ENCODE measurements at places on chromosomes 6 and 20. TPM values are rescaled to one million over a fixed set of nuclear protein-coding genes. Genes with fewer than 3 reads are reported as not detected.

The HLA-DOA gene
- 3.3 TPM for total RNA-seq

The NFATC2 gene
- total RNA-seq = 10.2 TPM

The SPATA25 gene
- total RNA-seq = 3.9 TPM

GRCh38 chr20:8223091-8223870 is 91.2 kb downstream of the PLCB1 start:
- H3K4me3 ChIP-seq = no peak overlapping the region
- no peak for DNase-seq
- H3K4me1 ChIP-seq = no peaks in the 10 kb centered on the region
- H3K27me3 ChIP-seq = no peaks in the 10 kb centered on the region
- H3K27ac ChIP-seq = no peak overlapping the region
- H3K36me3 ChIP-seq = no peaks in the 10 kb centered on the region

DNA sequence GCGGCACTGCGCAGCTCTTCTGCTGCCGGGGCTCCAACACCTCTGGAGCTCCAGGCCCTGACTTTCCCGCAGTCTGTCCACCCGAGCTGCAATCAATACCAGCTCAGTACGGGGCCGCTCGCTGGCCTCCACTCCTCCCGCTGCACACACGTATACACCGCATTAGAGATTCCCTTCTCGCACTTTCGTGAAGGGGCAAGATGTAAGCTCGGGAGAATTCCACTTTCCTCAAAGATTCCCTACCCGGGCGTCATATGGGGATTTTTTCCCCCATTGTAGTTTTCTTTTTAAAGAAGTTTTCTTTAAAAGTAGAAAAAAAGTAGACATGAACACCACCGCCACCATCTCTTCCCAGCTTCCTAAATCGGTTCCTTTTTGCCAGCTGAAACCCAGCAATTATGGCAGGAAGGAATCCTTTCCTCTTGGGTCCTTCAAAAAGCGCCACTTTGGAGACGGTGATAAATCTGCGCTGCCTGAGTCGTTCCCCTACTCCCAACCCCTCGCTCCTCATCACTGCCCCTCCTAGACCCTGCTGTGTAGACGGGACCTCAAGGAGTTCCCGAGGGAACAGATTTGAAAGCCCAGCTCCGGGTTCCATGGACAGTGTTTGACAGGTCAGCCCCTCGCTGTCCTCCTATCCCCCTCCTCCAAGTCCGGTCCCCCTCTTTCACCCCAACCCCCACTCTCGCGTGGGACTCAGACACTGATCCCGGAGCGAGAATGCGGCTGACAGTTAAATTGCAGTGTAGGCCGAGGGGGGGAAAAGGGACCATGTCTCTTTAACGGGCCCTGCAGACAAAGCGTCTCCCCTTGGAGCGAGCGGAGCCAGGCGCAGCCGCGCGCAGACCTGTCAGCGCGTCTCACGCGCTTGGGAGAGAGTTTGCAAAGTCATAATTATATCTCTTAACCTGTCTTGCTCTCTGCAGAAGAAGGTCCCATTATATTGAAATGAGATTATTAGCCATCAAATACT is 39.5 kb downstream of the NCR2 start:
- DNase-seq = no peak
- no peak overlapping the region for H3K4me3 ChIP-seq
- no peaks in the 10 kb centered on the region for H3K27me3 ChIP-seq

- no peaks in the 10 kb centered on the region for H3K36me3 ChIP-seq
- H3K27me3 ChIP-seq = no peaks in the 10 kb centered on the region
- H3K4me3 ChIP-seq = no peak overlapping the region
- H3K27ac ChIP-seq = no peak overlapping the region
Measured at GRCh38 chr6:166687070-166687878, 60.2 kb upstream of the RPS6KA2 start.

- DNase-seq = peak; percentile 89
- no peaks in the 10 kb centered on the region for H3K4me1 ChIP-seq
- H3K4me3 ChIP-seq = peak within 1 kb of the TSS; percentile 93
Measured at GRCh38 chr6:47477497-47478232, at the start of gene CD2AP. Gene CD2AP, plus strand, starts transcription at chr6:47477789. Its CDS starts 456 bp downstream, at chr6:47478245.

- H3K36me3 ChIP-seq = no peaks in the 10 kb centered on the region
- no peak for DNase-seq
- H3K27ac ChIP-seq = no peak overlapping the region
Measured at GRCh38 chr6:151425561-151425960, 26.4 kb downstream of the RMND1 start.

Measured in breast epithelium (tissue), 4 donors.